Activated CD8-positive, alpha-beta memory T cell treated with anti-CD3 and anti-CD28 coated beads for 4 hours (primary cell): ENCODE measurements at places on chromosomes 2 and 18.

DNA sequence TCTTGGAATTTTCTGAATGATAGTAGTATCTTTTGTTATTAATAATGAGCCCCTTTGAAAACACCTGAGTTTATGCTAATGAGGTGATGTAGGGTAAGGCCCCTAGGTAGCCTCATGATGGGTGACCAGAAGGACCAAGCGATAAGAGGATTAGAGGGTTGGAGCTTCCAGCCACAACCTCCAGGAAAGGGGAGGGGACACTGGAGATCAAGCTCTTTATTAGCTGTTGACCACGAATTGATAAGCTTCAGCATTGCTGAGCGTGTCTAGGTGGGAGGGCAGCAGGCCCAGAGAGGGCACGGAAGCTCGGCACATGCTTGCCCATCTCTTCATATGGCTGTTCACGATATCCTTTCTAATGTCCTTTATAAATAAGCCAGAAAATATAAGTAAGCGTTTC, 39.0 kb downstream of the KIAA2012 start:
- DNase-seq: no peak

DNA sequence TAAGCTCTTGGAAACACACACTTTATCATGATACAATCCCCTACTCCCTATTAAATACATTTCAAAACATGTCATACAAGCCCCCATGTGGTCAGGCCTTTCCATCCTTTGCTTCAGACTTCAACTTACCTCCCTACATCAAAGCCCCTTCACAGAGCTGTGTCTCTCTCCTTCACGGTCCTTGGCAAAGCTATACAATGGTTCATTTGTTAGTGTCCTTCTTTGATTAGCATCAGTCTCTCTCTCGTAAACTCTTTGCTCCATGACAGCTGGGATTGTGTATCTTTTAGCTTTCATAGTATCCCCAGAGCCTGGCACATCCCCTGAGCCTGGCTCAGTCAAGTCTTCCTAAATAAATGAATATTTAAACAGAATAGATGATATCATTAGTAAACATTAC, 25.6 kb upstream of the INSIG2 start:
- no peak for DNase-seq

DNA sequence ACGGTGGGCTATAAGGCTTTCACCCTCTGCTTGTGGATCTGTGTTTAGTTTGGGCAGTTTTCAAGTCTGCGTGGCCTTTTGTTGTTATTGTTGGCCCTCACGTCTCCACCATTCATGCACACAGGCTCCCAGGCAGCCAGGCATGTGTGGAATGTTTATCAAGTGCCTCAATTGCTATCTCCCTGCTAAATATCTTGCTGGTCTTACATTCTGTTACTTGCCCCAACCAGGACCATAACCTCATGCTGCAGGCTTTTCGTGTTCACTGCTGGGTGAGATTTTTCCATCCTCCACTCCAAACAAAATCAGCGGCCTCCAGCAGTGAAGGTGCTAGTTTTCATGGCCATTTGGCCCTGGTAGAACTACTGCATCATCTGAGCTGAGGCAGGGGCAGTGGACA, 63.0 kb upstream of the DSC1 start:
- DNase-seq: no peak

DNA sequence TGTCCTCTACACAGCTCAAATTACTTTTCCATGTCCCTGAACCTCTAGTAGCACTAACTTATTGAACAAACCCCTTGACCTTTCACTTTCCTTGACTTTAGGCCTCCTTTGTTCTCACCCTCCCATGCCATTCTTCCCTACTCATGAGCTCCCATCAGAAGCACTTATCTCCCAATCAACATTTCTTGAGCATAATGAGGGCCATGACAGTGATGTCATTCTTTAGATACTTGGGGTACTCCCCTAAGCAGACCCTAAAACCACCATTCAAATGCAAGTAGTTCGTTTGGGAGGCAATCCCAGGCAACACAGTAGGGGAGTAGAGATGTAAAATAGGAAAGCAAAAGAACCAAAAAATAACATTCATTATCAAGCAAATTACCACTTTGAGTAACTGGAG, 115.9 kb upstream of the ARHGAP28 start:
- DNase-seq: no peak

- no peak for DNase-seq
These were observed 1.7 kb upstream of the KCNG2 start for GRCh38 chr18:79796016-79796415.

DNA sequence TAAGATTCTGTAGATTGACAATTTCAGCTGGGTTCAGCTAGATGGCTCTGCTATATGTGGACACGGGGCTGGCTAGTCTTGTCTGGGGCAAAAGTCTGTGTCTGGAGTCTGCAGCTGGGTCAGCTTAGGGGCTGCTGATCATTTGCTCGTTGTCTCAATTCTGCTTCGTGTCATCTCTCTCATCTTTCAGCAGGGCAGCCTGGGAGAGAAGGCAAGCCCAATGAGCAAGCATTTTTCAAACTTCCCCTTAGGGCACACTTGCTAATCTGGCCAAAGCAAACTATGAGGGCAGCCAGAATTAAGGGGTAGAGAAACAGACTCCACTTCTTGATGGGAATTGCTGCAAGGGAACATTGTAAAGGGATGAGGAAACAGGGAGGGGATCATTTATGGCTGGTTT, 462.6 kb downstream of the SLC4A3 start:
- no peak for DNase-seq

DNA sequence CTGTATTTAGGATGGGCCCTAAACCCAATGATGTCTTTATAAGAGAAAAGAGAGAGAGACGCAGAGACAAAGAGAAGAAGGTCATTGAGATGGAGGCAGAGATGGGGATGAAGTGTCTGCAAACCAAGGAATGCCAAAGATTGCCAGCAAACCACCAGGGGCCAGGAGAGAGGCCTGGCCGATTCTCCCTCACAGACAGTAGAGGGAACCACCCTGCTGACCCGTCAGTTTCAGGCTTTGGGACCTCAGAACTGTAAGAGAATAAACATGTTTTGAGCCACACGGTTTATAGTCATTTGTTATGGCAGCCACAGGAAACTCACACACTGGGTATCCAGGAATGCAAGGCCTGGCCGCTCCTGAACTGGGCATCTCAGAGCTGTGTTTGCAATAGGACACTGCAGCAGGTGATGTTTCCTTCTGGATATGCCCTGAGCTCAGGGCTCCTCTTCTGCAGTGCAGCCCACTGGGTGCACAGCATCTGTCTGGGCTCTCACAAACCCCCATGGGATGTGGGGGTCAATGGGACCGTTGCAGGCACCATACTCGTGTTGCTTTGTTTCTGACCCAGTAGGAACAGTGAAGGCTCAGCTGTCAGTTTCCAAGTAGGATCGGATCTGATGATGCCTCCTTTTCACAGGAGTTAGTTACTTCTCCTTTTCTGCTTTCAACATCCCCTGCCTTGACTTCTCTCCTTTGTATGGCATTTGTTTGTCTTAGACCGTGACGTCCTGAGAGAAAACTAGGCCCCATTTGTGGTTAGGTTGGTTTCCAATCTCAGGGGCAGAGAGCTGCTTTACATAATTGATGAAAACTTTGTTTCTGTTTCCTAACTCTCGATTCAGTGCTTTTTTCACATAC, 20.8 kb downstream of the PTPN18 start:
- no peak for DNase-seq

DNA sequence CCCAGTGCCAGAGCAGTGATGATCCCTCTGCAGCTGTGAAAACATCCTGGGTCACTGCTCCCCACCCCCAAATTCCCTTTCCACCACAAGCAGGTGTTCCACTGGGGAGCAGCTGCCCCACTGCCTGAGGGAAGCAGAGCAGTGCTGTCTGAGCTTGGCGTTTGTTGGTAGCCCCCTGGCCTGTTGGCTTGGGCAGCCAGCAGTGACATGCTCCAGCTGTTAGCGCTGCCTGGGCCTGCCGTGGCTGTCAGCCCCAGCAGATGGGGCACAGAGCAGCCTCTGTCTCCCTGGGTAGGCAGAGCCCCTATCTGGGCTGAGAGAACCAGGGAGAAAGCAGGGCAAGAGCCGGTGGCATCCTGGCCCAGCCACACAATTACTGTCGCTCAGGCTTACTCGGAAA, 247.7 kb downstream of the GLI2 start:
- no peak for DNase-seq

DNA sequence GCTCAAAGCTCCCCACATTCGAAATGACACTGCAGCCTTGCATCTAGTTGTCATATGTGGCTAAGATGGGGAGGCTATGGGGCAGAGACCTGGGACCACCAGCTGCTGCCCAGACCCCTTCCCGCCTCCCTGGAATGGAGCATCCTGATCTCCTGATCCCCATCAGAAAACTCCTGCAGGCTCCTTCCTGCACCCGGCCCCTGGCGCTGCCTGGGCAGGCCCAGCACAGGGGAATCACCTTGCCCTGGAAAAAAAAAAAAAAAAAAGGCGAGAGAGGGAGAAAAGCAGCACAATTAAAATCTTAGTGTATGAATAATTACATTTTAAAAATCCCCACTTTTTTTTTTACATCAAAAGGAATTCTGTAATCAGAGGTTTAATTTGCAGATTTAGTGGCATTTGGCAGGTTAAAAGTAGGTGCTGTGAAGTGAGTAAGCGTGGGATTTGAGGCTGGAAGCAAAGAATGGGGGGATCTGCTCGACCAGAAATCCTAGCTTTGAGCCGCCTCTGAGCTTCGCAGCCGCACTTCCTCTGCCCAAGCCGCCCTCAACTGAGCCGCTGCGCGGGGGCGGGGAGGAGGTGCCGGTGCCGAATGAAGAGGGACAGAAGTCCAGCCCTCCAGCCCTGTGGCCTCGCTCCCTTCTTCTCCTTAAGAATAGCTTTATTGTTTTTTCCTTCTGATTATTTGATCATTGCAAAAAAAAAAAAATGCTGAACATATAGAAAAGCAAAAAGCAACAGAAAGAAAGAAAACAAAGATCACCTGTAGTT, 30.0 kb downstream of the THNSL2 start:
- DNase-seq: no peak

DNA sequence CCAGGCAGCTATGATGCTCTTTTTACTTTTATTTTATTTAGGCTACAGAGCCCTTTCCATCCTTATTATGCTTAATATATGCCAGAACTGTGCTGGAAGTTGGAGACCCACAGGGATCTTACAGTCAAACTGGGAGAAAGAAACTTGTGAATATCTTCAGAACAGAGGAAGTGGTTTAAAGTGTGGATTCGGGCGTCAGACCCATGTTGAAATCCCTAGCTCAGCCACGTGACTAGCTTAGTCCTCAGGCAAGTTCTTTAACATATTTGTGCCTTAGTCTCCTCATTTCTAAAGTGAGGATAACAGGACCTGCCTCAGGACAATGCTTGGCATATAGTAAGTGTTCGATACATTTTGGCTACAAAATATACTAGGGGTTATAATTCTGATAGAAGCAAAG, 59.1 kb downstream of the MAP3K20 start:
- no peak for DNase-seq
